ENCODE measurements at places on chromosomes 5 and 9. TPM values are rescaled to one million over a fixed set of nuclear protein-coding genes. Genes with fewer than 3 reads are reported as not detected.

DNA sequence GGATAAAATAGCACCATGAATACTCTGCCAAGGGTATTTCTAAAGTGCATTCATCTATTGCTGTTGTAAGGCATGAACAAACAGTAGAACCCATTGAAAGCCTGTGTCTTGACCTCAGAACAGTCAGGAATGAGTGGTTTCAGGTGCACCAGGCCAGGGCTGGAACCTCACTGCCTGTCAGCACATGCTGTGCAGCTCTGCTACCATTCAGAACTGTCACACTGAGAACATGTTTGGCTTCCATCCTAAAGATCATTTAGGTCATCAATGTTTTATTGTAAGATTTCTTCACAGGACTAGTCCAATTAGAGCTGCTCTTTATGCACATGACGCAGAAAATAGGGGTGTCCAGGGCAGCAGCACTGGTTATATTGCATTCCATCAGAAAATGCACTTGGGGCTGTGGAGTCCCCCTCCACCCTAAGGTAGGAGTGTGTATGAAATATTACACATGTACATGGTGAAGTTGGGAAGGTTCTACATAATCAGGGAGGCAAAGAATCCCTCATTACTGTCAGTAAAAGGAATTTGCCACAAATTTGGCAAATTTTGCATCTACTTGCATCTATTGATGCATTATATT is 408.0 kb downstream of the CTNND2 start:
- no peak overlapping the region for H3K27ac ChIP-seq
- no peak for DNase-seq
- H3K4me3 ChIP-seq = no peak overlapping the region
- no peaks in the 10 kb centered on the region for H3K4me1 ChIP-seq

The CKS2 gene
- 9.2 TPM for total RNA-seq

The ZNF658 gene
- total RNA-seq = 8.3 TPM

The C9orf153 gene
- total RNA-seq = 0.66 TPM

The TDRD7 gene
- total RNA-seq = 9.2 TPM

DNA sequence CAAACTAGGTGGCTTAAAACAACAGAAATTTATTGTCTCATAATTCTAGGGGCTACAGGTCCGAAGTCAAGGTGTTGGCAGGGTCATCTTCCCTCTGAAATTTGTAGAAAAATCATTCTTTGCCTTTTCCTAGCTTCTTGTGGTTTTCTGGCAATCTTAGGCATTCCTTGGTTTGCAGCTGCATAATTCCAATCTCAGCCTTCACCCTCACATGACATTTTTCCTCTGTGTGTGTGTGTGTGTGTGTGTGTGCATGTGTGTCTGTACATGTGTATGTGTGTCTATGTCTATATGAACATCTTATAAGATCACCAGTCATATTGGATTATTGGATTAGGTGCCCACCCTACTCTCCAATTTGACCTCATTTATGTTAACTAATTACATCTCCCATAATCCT is 330.6 kb downstream of the CHSY3 start:
- no peaks in the 10 kb centered on the region for H3K4me1 ChIP-seq
- H3K36me3 ChIP-seq = no peaks in the 10 kb centered on the region
- H3K27ac ChIP-seq = no peak overlapping the region
- no peaks in the 10 kb centered on the region for H3K27me3 ChIP-seq
- no peak overlapping the region for H3K4me3 ChIP-seq

The GABRB2 gene
- total RNA-seq = not detected

The RELL2 gene
- total RNA-seq = 15.3 TPM

DNA sequence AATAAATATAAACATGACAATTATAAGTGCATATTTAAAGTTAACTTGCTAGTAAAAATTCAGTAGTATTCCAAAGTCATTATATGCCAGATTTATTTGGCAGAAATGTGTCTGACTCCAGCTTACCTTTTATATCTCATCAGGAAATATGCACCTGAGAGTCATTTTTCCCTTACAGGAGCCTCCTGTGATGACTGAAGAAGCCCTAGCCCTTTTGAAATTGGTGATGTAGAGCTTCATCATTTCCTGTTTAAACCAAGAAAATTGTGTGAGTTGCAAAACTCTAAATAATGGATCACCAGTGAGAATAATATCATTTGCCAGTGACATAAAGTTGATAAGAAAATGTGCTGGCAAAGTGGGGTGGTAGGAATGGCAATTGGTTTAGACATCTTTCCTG is 42.1 kb upstream of the CTNND2 start:
- no peak for DNase-seq
- no peaks in the 10 kb centered on the region for H3K27me3 ChIP-seq
- H3K4me1 ChIP-seq = no peaks in the 10 kb centered on the region
- H3K4me3 ChIP-seq = no peak overlapping the region
- H3K27ac ChIP-seq = no peak overlapping the region

The DDX31 gene
- total RNA-seq = 19.0 TPM

- no peaks in the 10 kb centered on the region for H3K27me3 ChIP-seq
- no peak overlapping the region for H3K27ac ChIP-seq
- H3K4me1 ChIP-seq = no peaks in the 10 kb centered on the region
These were observed 8.6 kb upstream of the MUSK start for GRCh38 chr9:110659891-110660541.

The RASGRF2 gene
- total RNA-seq = 25.2 TPM
